ENCODE measurements at places on chromosomes 12 and 14.
A peak's percentile ranks its signal among the peaks of the same experiment; 100 is the strongest.

DNA sequence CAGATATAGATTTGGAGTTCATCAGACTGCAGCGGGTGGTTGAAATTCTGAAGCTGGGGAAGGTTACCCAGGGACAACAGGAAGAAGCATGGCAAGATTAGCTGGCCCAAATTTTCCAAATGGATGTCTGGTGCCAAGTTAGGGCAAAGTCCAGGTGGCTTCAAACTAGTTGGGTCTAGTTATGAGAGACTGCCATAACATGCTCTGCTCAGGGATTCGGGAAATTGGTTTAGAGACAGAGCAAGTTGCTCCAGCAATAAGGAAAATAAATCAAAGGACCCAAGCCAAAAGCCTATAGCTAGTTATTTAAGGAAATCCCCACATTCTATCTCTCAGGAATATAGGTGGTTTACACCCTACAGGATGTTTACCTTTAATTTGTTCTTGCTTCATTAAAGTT is 125.7 kb upstream of the BTG1 start:
- DNase-seq = no peak

DNA sequence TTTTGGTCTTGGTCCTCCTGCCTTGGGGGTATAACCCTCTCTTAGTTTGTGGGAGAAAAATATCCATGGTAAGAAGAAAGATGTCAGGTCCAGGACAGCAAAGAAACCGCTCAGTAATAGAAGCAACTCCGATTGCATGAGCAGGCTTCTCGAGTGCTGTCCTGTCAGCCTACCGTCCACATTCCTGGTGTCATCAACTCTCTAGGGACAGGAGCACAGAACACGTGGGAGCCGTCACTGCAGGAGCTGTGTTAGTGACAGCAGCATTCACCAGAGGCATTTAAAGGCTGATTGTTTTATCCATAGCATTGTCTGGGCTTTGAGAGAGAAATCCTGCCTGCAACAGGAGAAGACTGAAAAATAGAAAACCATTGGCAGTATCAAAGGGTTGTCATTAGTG is 244.2 kb downstream of the CACNA1C start:
- DNase-seq = no peak

DNA sequence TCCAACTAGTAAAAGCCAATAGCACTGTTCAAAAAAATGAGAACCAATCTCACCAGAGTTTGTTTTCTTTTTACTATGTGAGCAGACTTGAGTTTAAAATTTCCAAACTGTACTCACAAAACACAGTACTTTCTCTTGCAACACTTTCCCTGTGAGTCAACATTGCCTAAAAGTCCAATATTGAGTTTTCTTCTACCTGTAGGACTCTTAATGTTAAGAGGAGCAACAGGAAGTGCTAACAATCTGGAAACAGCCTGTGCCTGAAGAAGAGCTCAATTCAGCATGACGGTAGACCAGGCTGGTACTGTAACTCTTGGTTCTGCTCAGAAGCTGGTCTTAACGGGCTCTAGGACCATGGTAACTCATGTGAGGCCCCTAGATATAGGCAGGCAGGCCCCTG is 144.3 kb downstream of the MED13L start:
- no peak for DNase-seq

- no peak for DNase-seq
These were observed 26.5 kb upstream of the PLXNC1 start for GRCh38 chr12:94121886-94122285.

- DNase-seq = no peak
These were observed 23.0 kb downstream of the ZNF891 start for GRCh38 chr12:133107121-133107520.

- no peak for DNase-seq
These were observed 18.3 kb downstream of the ADGRD1 start for GRCh38 chr12:130971925-130972585.

- peak; percentile 33 for DNase-seq
These were observed 22.7 kb downstream of the FRMD6 start for GRCh38 chr14:51674294-51675002.

GRCh38 chr12:16021676-16022075 is 110.5 kb downstream of the DERA start:
- DNase-seq = no peak

GRCh38 chr14:95125915-95126314 is 31.4 kb downstream of the DICER1 start:
- no peak for DNase-seq

DNA sequence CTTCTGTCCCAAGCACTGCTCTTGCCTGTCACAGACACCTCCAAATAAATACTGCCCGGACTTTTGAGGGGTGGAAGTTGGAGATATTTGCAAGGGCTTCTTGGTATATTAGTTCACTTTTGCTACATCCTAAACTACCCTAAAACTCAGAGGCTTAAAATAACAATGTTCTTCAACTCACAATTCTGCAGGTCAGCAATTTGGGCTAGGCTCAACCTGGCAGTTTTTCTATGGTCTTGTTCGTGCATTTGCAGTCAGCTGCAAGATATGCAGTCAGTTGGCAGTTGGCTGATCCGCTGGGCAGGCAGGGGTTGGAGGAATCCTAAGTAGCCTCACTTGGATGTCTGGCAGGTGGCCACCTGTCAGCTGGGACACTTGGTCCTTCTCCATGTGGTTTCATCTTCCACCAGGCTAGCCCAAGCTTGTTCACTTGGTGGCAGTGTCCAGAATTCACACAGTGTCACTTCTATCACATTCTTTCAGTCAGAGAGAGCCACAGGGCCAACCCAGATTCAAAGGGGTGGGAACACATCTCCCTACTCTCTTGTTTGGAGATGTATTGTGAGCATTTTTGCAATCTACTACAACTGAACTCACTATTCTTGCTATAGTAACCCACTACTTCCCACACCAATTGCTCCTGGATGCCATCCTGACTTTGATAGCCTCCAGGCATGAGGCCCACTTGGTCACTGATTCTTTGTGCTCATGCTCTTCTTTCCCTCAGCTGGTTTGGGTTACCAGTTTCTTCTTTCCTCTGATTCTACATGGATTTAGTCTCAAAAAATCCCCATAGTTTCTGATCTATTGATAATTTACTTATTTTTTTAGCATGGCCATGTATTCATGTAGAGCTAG is 27.8 kb upstream of the CAPRIN2 start:
- DNase-seq = no peak

GRCh38 chr12:93569301-93569655 is 3.2 kb upstream of the SOCS2 start:
- no peak for DNase-seq

- DNase-seq = no peak
These were observed 39.4 kb upstream of the FUT8 start for GRCh38 chr14:65373016-65373670.

- DNase-seq = no peak
These were observed 3.0 kb downstream of the SSTR1 start for GRCh38 chr14:38210587-38211216.

DNA sequence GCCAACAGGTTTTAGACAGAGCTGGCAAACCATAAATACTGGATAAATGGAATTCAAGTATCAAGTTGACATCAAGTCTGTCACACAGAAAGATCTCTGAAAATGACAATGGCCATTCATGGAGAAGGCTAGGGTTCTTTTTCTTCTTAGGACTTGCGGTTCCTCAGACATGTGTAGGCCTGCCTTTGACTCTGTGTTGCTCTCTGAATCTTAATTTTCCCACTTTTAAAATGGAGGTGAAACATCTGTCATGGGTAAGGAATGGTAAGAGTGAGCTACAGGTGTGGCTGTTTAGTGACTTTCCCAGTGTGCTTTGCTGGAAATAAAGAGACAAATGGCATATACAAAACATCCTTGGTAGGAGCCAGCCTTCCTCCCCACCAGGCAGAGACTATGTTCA is 79.2 kb downstream of the PTCSC3 start:
- no peak for DNase-seq

GRCh38 chr14:59347915-59348314 is 117.3 kb downstream of the GPR135 start:
- DNase-seq = no peak

DNA sequence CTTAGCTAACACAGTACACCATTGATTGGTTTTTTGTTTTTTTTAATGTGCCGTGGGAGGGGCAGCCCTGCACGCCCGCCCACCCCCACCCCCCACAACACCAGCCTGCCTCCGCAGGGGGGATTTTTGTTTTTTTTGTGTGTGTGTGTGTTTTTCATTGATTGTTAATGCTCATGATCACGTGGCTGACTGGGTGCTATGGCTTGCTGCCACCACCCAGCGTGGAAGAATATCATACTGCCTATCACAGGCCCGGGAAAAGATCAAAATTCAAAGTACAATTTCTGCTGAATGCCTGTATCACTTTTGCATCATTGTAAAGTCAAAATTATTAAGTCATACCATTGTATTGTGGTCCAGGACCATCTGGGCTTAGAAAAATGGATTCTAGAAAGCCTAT is 8.3 kb downstream of the RESF1 start:
- DNase-seq = no peak

DNA sequence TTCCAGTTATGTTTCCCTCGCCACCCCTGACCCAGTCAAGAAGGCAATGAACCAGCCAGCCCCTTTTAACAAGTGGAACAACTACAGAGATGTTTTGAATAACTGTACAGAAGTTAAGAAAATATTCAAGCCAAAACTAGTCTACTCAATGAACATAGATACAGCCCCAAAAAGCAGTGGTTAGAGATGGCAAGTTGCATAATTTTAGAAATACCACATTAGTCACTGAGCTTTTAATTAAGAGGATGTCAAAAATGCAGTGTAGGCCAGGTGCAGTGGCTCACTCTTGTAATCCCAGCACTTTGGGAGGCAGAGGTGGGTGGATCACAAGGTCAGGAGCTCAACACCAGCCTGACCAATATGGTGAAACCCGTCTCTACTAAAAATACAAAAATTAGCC is 27.2 kb downstream of the PROX2 start:
- no peak for DNase-seq

DNA sequence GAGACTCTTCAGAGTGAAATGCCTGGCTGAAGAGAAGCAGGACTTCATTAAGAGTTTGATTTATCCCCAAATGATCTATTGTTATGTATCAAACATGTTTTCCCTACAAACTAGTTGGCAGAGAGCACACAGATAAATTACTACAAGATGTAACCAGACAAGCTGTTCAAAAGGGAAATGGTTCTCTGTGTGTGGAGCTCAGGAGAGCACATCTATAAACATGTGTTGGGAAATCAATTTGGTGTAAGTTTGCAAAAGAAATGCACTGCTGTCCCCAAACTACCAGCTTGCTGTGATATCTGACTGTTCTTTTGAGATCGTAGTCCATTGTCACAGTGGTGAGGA is 159.2 kb downstream of the PAH start:
- no peak for DNase-seq
